ENCODE measurements at places on chromosomes 3 and 15.

- no peak for DNase-seq
These were observed 12.0 kb downstream of the SPPL2A start for GRCh38 chr15:50753463-50753862.

DNA sequence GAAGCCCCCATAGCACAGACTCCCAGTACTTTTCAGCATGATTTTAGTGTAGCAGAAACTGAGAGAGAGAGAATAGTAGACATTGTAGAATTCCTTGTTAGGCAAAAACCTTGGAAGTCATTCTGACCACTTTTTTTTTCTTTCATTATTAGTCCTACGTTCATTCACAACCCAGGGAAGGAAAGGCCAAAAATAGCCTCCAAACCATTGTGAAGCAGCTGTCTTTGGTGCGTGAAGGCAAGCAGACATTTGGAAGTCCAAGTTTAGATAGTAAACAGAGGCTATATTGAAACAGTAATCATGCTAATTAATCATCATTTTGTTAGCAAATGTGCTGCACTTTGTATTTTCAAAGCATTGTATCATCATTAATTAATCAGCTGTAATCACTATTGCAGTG lies 34.5 kb downstream of the CCDC54 start:
- no peak for DNase-seq

DNA sequence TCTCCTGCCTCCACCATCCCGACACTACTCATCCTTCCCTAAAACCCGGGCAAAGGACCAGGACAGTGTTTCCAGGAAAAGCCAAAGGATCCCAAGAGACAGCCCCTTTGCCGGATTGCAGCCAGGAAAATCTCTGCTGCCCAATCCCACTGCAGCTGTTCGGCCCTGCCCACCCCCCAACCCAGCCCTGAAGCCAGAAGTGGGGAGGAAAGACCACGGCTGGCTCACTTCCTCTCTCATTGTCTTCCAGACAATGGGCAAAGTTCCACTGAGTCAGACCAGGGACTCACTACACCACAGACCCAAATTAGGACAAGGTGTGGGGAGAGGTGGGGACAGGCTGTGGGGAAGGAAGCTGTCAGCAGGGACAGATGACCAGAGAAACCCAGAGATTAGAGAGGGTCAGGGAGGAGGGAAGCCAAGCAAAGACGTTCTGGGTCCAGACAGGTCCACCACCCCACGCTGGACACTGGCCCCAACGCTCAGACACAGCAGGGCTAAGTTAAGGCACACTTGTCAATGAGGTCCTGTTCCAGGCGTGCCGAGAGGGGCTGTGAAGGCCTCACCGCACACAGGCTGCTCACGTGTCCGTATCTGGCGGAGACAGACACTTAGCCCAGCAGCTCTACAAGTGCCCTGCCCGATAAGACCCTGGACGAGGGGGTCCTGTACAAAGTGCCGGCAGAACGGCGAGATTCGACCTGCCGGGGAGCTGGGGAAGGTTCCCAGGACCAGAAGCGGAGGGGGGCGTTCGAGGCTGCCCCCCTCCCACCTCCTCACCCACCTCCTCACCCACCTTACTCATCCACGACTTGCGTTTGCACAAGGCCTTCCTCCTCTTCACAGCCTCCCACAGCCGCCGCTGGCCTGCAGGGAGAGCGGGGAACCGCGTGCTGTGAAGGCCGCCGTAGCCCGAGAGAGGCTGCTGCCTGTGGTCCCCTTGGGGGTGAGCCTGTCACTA lies 21.9 kb downstream of the TNK2 start:
- DNase-seq = no peak

DNA sequence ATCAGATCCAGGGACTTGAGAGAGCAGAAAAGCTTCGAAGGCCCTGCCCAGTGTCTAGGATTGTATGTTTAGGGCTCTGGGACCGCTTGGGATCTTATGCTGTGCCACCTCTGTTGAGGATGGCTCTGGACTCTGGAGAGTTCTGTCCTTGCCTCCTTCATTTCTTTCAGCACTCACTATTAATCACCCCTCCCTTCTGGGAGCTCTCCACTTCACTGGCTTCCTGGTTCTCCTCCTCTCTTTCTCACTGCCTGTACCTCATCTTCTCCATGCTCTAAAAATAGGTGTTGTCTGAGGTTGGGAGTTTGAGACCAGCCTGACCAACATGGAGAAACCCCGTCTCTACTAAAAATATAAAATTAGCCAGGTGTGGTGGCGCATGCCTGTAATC lies 17.3 kb downstream of the MAPKBP1 start:
- DNase-seq = no peak

GRCh38 chr3:15805756-15806266 lies 8.0 kb upstream of the ANKRD28 start:
- no peak for DNase-seq

DNA sequence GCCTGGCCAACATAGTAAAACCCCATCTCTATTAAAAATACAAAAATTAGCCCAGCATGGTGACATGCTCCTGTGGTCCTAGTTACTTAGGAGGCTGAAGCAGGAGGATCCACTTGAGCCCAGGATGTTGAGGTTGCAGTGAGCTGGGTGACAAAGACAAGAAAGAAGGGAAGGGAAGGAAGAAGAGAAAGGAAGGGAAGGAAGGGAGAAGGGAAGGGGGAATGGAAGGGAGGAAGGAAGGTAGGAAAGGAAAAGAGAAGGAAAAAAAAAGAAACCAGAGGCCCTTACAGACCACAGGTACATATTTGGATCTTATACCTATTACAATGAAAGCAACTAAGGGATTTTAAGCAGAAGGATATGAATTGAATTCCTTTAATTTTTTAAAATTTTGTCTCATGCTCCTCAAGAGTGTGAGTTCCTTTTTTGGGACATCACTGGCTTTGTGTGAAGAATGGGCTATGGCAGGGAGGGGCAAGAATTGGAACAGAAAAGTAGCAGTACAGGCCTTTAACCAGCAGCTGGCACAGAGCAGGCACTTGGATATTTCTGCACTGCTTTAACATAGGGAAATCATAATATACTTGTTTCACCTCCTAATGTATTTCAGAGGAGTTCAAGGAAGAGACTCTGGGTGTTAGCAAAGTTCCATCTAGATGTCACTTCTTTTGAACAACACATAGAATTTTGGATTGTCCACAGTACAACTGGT lies 7.9 kb downstream of the RAB27A start:
- DNase-seq = no peak

DNA sequence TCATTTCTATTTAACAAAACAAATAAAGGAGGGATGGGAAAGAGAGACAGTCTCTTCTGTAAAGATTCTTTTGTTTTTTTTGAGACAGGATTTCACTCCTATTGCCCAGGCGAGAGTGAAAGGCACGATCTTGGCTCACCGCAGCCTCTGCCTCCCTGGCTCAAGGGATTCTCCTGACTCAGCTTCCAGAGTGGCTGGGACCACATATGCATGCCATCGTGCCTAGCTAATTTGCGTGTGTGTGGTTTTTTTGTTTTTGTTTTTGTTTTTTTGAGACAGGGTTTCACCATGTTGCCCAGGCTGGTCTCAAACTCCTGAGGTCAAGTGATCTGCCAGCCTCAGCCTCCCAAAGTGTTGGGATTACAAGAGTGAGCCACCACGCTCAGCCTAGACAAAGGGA lies 23.3 kb downstream of the STAG1 start:
- DNase-seq = no peak
